ENCODE measurements at places on chromosomes 2 and 18.

DNA sequence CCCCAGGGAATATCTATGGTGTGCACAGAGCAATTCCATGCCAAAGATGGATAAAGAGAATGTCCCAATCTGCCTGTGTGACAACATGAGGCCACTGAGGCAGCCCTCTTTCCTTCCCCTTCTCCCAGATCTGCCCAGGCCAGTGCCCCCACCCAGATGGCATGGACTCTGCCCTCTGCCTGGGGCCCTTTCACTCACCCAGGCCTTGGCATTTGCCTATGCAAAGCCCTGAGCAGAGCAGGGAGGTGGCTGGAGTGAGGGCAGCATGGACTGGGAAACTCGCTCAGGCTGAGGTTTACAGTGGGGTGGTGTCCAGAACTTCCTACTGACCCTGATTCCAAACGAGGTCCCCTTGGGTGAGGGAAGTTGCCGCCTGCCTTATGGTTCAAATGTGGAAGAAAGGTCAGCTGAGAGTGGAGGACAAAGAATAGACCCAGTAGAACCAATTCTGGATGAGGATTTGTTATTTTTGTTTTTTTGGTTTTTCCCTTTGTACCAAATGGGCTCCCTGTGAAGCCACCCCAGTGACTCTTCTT, 8.9 kb downstream of the SH2D6 start:
- no peak for DNase-seq

- DNase-seq: no peak
These were observed 12.1 kb downstream of the ACOXL start for GRCh38 chr2:110744429-110744828.

GRCh38 chr2:190891889-190892288, 11.3 kb downstream of the GLS start:
- DNase-seq: no peak

DNA sequence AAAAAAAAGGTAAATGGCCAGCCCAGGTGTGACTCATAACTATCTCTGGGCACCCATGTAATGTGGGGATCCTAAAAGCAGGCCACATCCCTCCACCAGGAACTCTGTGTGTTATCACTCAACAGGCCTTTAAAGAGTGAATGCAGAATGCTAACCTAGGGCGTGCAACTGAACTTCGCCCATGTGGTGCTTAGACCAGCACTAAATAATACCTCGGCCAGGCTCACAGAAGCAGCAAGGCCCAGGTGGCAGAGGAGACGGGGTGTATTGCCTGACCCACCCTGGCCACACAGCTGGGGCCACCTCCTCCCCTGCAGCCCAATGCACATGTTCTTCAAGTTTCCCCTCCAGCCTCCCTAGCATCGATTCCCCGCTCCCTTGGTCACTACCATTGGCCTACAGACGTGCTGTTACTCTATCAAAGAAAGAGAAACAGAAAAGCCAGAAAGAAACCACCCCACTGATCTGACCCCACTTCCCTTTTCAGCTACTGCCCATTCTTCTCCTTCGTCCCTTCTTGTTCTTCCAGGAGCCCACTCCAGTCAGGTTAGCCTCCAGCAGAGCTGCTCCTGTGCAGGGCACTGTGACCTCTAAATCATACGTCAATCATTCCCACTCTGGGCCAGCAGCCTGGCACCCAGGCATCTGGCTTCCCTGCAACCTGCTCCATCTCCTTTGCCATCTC, 22.0 kb downstream of the FAM178B start:
- no peak for DNase-seq

DNA sequence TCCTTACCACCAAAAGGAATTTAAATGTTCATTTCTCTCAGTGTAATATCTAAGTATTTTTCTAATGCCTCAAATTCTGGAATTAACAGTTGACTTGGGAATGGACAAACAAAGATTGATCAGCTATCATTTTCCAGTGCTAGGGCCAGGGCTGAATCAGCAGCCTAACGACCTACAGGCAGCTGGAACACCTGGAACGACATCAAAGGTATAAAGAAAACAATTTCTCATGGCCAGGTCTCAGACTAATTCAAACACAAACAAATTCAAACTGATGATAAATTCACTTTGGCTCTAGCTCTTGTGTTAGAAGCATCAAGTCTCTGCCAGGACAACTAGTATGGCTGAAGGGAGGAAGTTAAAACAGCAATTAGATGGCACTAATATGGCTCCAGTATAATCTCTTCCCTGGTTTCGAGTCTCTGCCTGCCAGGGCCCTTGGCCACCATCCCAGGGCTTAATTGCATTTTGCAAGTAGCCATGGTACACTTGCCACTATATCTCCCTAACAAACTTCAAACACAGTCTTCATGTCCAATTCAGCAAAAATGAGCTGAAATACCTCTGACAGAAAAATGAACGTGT, 70.2 kb upstream of the FSHR start:
- DNase-seq: no peak

GRCh38 chr2:45105050-45105582, 95.9 kb upstream of the SIX2 start:
- DNase-seq: no peak

- no peak for DNase-seq
These were observed 283.1 kb upstream of the TRIB2 start for GRCh38 chr2:12433626-12433990.

GRCh38 chr18:29225351-29225750, 1048.4 kb upstream of the CDH2 start:
- DNase-seq: no peak

- DNase-seq: no peak
These were observed 152.8 kb downstream of the BCL11A start for GRCh38 chr2:60400462-60401246.

DNA sequence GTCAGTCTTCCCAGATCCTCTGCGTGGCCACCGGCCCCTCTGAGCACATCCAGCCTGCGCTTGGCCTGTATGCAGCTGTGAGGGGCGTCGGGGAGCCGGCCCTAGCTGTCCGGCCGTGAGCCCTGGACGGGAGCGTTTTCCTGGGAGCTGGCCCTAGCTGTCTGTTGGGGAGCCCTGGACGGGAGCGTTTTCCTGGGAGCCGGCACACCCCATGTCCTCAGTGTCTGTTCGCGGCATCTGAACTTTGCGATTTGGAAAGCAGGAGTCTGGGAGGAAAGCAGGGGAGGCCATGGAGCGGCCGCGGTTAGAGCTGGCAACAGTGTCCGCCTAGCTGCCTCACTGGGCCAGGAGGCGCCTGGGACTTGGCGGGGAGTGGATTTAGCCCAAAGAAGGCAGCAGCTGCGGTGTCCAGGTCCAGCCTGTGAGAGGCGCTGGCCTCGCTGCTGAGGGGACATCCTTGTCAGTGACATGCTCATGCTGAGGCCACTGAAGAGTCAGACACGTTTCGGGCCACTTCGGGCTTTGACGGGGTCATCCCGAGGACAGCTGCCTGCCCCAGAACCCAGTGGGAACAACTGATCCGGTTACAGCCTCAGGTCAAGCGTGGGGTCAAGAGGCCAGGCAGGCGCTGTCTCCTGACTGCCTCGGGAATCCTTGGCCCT, 75.8 kb downstream of the KCNG2 start:
- DNase-seq: peak; percentile 78

GRCh38 chr2:120766470-120767351, 31.0 kb downstream of the GLI2 start:
- DNase-seq: no peak
